ENCODE measurements at places on chromosomes 3 and 15. TPM values are rescaled to one million over a fixed set of nuclear protein-coding genes. Genes with fewer than 3 reads are reported as not detected.

Gene PPP1R14D
- not detected for total RNA-seq

Gene RGMA
- total RNA-seq = 1.0 TPM

Gene CADPS
- total RNA-seq = 0.08 TPM

- no peak for DNase-seq
These were observed 3.1 kb downstream of the HHATL start for GRCh38 chr3:42699511-42699971.

All from kidney epithelial cell (primary cell).